GM23248 (cell line): ENCODE measurements at places on chromosomes 7 and 10. TPM values are rescaled to one million over a fixed set of nuclear protein-coding genes. Genes with fewer than 3 reads are reported as not detected.

DNA sequence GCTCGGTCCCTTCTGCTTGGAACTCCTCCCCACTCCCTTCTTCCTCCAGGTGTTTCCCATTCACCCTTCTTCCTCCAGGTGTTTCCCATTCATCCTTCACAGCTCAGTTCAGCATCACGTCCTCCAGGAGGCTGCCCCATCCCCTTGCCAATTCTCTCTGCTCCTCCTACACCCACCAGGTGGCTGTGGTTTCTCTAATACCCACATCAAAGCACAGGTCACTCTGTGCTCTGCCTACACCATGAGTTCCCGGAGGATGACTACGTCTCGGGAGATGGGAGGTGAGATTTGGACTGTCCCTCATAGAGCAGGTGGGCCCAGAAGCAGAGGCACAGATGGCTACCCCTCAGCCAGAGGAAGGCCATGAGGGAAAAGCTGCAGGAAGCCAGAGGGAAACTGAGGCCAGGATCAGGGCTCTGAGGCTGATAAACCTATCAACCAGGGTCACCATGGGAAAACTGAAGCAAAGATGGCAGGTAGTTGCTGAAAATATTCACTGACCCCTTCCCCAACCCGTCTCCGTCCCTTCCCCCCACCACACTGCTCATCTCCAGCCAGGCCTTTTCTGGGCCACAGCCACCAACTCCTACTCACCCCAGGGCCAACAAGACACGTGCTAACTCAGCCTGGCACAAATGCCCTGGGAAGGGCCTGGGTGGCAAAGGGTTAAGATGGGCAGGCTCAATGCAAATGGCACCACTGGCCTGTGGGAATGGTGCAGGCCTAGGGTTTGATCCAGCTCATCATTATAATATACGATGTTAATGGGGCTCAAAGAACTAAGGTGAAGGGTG, 56.6 kb upstream of the CPXM2 start:
- no peak for DNase-seq

Gene LOXL4
- total RNA-seq: 496 and 507 TPM in 2 replicates

GRCh38 chr10:1546431-1547110, 190.8 kb downstream of the ADARB2 start:
- no peak for DNase-seq

GRCh38 chr10:5983774-5984173, 6.4 kb upstream of the IL15RA start:
- no peak for DNase-seq

Gene AKR1D1
- total RNA-seq: not detected in 2 replicates

GRCh38 chr10:132110713-132111112, 45.0 kb downstream of the JAKMIP3 start:
- no peak for DNase-seq

- DNase-seq: no peak
Measured at GRCh38 chr10:80646366-80646765, 108.7 kb downstream of the SH2D4B start.
